RWPE1 (cell line): ENCODE measurements at places on chromosomes 3 and 15.
A peak's percentile ranks its signal among the peaks of the same experiment; 100 is the strongest.

GRCh38 chr3:135038186-135038585 is 243.1 kb downstream of the EPHB1 start:
- DNase-seq = no peak

GRCh38 chr3:34969513-34969912 is 669.8 kb upstream of the ARPP21 start:
- DNase-seq = no peak

GRCh38 chr15:33304924-33305323 is 5.8 kb upstream of the RYR3 start:
- DNase-seq = no peak

DNA sequence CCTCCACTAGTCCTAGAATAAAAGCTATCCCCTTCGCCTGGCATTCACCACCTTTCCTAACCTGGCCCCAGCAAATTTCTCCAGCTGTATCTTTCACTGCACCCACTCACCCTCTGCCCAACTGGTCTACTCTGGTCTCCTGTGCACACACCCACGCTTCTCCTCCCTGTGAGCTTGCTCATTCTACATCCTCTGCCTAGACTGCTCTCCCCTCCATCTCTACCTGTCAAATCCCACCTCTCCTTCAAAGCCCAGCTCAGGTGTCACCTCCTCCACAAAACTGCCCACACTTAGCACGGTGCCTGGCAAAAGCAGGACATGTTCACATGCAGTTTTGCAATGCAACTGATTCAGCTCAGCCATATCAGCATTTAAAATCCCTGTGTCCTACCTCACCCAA is 45.8 kb upstream of the NTRK3 start:
- no peak for DNase-seq

GRCh38 chr3:158830391-158830790 is 28.5 kb downstream of the MFSD1 start:
- peak; percentile 59 for DNase-seq

- no peak for DNase-seq
Measured at GRCh38 chr15:94098921-94099573, 132.3 kb upstream of the MCTP2 start.

DNA sequence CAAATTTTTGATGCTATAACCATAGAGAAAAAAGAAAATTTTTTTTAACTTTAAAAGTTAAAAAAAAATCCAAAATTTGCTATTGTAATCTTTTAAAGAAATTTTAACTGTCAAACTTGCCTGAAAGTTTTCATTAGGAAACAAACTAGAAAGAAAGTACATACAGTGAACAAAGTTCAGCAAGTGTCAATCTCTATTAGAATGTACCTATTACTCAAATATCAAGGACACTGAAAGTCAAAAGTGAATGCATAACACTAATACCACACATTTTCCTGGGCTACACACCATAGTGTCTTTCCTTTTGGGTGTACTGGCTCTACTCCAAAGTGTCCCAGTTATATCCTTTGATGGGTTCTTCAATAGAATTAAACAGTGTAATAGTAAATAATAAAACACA is 56.8 kb downstream of the LRRFIP2 start:
- no peak for DNase-seq

DNA sequence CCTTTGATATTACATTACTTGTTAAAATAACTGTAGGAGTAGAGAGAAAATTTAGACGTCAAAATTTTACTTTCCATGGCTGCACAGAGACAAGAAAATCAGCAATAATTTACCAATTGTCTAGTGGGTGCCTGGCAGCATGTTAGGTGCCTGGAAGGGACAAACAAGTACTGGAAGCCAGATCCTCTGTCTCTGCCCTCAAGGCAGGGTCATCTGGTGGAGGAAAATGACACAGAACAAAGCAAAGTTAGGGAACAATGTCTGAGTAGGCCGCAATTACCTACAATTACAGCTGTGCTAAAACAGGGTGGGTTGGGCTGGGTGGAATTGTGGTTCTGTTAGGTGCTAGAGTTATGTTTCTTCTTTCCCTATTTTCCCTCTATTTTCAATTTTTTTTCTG is 7.4 kb downstream of the CCDC174 start:
- no peak for DNase-seq

- DNase-seq = no peak
Measured at GRCh38 chr3:8576841-8577571, 67.6 kb downstream of the SSUH2 start.

- peak; percentile 84 for DNase-seq
Measured at GRCh38 chr3:69739204-69740102, at the start of gene MITF. Gene MITF (plus strand): TSS chr3:69739464. CDS start chr3:69739598, 134 bp downstream.

DNA sequence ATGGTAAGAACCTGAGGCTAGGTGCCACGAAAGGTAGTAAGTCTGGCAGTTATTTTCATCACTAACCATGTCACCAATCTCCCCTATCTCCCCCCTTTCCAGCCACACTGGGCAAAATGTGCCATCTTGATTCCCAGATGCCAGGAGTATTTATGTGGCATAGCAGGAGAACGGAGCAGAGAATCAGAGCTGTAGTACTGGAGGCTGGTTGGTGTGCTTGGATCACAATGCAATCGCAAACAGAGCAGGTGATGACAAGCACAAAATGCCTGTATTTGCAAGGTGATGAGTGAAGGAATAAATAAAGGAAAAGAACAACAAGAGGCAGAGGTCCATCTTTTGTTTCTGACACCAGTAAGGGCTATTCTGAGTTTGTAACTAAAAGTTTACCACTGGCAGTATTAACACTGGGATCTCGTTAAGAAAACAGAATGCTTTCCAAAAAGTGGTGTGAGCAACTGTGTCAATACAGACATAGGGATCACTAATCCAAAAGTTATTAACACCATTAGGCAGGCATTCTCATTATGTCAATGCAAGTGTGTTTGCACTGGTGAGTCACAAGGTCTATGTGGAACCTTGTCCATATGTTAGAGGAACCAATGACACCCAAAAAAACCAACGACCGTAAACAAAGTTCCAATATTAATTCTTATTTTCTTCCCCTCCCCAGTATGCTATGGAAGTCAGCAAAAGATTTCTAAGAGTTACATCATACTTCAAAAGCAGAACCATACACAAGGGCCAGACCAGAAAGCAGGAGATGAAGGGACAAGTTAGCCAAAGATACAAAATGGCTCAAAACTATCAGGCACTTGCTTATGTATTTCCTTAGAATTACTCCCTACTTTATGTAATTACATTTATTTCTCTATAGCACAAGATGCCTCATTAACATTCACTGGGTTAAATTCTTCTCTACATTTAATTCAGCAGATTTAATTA is 556.6 kb downstream of the FOXP1 start:
- DNase-seq = no peak

DNA sequence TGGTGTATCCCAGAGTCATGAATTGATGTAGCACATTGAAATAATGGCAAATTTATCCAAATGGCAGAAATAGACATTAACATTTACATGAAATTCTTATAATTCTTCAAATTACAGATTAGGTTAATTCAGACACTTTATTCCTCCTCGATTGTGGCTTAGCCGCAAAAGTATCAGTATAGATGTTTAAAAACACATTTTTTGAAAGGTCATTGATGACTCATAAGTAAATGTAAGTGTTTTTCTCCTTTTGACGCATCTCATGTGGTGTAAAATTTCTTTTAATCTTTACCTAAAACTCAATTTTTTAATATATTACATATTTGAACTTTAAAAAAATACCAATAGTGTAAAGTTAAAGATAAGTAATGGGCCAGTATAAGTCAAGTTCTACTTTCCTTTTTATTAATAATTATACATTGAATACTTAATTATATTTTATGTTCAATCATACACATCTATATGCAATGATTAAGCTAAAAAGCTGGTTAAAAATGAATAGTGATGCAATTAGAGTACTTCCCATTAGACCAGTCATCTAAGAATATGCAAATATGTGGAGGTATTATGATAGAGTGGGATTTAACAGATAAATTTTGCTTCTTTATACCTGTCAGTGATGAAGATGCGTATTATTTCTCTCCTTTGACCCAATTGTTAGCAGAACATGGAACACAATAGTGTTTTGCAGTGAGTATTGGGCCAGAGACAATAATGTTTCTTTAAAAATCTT is 678.1 kb upstream of the DPPA4 start:
- DNase-seq = no peak

DNA sequence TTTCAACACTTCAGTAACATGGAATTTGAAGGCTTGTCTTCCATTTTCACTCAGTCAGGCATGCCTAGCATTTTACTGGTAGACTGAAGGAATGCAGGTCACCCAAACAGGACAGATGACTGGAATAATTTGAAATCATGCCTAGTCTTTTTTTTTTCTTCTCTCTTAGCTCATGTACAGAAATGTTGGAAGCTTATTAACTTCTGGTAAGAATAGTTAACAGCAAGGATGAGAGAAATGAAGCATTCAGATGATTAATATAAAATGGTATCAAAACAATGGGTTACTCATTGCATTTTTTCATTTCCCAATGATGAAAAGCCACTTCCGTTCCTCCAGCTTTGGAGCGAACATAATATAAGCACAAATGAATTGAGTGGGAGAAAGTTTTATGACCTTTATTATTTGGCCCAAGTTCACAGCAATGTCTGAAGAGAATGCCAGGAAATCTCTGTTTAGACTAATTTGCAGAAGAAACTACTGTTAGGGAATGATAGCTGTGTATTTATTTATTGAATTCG is 431.6 kb upstream of the RASGRP1 start:
- DNase-seq = peak; percentile 55

DNA sequence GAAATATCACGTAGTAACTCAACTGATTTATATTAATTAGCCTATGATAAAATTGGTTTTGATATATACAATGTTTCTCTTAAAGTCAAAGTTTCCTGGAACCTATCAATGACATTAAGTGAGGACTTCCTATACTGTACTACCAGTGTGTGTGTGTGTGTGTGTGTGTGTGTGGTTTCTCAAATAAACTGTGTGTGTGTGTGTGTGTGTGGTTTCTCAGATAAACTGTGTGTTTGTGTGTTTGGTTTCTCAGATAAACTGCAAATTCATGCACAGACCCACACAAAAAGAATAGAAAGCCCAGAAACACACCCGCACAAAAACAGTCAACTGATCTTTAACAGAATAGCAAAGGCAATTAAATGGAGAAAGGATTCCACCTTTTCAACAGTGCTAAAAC is 14.5 kb upstream of the WDR5B start:
- DNase-seq = no peak

DNA sequence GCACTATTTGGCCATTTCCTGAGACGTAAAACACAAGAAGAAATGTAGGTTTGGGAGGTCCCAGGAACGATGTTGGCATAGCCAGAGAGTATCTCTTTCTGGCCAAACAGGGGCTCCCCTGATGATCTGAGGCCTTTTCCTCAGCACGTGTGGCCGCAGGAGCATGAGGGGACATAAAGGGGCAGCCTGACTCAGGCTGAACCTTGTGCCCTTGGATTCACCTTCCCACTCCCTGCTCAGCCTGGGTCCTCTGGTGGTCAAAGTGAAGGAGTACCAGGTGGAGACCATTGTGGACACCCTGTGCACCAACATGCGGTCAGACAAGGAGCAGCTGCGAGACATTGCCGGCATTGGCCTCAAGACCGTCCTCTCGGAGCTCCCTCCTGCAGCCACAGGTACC is 10.6 kb downstream of the CAND2 start:
- no peak for DNase-seq

- DNase-seq = no peak
Measured at GRCh38 chr15:81061490-81062253, 60.9 kb downstream of the TLNRD1 start.

- no peak for DNase-seq
Measured at GRCh38 chr3:153785901-153786300, 335.3 kb upstream of the ARHGEF26 start.

GRCh38 chr3:69934398-69934797 is 65.1 kb upstream of the SAMMSON start:
- no peak for DNase-seq

DNA sequence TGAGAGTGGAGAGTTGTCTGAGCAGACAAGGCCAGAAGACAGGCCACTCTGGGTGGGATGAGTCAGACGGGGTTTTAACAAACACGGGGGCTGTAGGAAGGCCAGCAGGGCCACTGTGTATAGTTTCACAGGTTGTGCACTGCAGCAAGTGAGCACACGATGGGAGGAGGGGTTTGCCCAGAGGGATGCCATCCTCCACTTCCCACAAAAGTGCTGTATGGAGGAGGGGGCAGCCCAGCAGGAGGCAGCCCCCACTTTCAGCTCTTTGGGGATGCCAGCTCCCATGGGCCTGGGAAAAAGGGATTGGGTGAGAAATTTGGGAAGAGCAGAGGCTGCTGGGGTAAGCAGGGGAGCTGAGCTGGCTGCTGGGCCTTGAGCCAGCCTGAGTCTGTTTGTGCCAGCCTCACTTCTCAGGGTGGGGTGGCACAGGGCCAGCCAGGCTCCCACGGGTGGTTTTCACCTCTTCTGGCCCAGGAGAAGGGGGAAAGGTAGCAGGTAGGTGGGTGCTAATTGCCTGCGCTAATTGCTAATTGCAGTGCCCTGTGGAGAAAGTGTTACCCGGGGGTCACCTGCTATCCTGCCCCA is 6.7 kb downstream of the ZBTB47 start:
- no peak for DNase-seq

GRCh38 chr3:13276438-13277195 is 143.5 kb downstream of the NUP210 start:
- DNase-seq = no peak

DNA sequence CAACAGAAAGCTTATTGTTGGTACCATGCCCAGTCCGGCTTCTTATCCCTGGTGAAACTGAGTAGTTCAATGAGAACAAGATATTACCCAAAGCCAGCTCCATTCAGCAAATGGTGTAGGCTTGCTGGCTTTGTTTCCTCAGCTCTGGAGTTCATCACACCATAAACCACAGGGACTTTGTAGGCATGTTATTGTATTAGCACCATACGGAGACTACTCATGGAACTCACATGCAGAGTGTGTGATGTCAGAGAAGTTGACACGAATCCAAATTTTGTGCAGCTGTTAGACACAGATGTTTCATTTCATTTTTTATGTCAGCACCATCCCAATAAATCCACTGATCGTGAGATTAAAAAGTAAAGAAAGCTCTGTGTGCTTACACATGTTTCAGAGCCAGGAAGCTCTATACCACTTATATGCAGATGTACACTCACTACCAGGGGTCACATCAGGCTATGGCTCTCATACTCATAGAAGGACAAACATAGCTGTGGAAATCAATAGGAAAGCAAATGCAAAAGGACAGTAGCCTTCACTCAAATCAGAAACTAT is 63.4 kb upstream of the LEKR1 start:
- DNase-seq = no peak

GRCh38 chr15:88918738-88919137 is 5.6 kb upstream of the MFGE8 start:
- DNase-seq = peak; percentile 90

DNA sequence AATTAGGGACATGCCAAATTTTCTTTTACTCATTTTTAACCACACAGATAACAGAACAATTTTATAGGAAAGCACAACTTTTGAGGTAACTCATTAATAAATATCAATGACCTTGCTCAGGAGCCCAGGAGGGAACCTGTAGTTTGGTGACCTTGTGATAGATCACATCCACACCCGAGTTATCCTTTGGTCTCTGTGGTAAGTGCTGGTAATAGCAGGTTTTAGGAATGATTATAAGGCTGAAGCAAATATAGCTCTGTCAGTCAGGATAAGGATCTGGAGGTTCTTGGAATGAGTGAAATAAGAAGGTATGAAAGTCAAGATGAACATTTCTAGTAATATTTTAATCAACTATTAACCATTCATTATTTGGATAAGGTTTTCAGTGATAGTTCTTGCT is 46.5 kb downstream of the EPHA6 start:
- DNase-seq = no peak
